ENCODE measurements at places on chromosomes 7 and 10.
A peak's percentile ranks its signal among the peaks of the same experiment; 100 is the strongest.

DNA sequence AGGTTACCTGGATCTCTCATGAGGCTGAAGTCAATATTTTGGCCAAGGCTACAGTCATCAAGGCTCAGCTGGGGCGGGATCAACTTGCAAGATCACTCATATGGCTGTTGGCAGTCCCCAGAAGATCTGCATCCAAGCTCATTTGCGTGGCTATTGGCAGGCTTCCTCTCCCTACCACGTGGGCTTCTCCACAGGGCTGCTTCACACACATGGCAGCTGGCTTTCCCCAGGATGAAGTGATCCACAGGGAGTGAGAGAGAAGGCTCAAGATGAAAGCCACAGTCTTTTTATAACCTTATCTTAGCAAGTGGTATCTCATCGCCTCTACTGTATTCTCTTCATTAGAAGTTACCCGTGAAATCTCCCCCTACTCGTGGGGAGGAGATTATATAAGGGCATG is 167.4 kb downstream of the TMEM26 start:
- DNase-seq: no peak

DNA sequence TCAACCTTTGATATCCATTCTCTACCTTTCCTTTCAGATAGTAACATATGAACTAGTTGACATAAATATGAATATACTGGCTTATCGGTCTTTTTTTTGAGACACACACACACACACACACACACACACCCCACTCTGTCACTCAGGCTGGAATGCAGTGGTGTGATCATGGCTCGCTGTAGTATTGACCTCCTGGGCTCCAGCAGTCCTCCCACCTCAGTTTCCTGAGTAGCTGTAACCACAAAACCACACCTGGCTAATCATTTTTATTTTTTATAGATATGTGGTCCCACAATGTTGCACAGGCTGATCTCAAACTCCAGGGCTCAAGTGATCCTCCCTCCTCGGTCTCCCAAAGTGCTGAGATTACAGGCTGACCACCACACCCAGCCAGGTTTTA is 14.2 kb upstream of the NT5C3A start:
- no peak for DNase-seq

DNA sequence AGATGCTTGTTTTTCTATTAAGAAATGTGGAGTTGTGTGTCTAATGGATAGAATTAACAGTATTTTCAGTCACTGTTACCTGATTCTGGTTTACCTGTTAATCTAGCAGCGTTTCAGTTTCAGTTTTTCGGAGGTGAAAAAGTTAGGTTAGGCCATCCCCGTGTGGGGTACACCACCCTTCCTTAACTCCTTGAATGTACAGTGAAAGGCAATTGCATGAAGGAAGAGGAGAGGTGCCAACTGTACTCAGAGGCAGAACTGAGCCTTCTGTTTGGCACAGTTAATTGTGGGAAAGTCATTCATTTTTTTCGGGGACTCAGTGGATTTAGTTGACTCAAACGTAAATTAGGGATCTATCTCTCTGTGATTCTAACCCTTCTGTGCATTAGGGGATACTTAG is 35.5 kb downstream of the RPA3 start:
- no peak for DNase-seq

- DNase-seq: peak; percentile 49
These were observed 1.3 kb downstream of the STK17A start for GRCh38 chr7:43584195-43584586.

GRCh38 chr10:49642311-49642710 is 28.5 kb downstream of the CHAT start:
- DNase-seq: no peak

GRCh38 chr10:60086862-60087261 is 180.5 kb upstream of the CCDC6 start:
- no peak for DNase-seq

DNA sequence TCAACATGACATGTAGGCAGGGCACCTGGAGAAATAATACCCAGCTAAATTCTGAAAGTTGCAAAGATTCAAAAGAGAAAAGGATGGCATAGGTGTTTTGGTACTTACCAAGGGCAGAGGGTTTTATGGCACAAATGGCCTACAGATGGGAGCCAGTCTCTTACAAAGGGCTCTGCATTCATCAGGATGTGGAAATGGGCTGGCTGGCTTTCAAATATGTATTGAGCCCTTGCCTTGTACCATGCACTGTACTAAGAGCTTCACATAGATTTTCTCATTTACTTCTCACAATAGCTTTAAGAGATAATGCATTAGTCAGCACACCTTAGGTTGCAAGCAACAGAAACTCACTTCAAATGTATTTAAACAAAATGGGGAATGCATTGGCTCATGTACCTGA is 327.1 kb downstream of the BICC1 start:
- no peak for DNase-seq

- DNase-seq: no peak
These were observed 82.2 kb downstream of the FAM107B start for GRCh38 chr10:14692344-14693076.

DNA sequence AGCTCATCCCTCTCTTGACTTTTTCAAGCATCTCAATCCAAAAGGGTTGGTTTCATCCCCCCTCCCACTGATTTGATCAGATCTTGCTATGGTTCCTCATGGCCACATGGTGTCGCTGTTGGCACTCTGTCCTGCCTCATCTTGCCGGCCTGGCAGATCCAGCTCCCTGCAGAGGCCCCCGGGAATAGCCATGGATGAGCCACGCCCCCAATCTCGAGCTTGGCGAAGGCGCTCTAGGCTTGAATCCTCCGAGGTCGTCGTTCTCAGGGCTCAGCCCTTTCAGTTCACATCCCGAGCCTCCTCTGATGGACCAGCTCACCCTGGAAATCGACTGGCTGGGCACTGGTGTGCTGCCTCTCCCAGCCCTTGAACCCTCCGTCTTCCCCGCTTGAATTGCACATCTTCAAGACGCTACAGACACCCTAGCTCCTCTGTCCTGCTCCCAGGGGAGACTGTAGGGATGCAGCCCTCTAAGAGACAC is 628.7 kb downstream of the TYW1 start:
- DNase-seq: peak; percentile 84

DNA sequence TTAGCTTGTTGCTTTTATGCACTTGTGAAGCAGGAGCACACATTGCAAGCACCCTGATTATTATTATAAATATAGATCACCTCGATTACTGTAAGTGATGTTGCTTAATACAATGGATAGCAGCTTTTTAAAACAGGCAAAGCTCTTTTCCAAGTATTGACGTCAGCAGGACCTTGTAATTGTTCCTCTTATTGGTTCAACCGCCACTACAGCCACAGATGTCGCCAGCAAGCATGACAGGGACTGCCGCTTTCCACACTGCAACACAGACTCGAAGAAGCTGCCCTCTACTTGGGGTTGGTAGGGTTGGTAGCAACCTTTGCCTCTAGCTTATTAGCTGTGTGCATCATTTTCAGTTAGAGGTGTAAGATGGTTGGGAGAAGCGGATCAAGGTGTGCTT is 167.6 kb downstream of the ZNF365 start:
- no peak for DNase-seq

DNA sequence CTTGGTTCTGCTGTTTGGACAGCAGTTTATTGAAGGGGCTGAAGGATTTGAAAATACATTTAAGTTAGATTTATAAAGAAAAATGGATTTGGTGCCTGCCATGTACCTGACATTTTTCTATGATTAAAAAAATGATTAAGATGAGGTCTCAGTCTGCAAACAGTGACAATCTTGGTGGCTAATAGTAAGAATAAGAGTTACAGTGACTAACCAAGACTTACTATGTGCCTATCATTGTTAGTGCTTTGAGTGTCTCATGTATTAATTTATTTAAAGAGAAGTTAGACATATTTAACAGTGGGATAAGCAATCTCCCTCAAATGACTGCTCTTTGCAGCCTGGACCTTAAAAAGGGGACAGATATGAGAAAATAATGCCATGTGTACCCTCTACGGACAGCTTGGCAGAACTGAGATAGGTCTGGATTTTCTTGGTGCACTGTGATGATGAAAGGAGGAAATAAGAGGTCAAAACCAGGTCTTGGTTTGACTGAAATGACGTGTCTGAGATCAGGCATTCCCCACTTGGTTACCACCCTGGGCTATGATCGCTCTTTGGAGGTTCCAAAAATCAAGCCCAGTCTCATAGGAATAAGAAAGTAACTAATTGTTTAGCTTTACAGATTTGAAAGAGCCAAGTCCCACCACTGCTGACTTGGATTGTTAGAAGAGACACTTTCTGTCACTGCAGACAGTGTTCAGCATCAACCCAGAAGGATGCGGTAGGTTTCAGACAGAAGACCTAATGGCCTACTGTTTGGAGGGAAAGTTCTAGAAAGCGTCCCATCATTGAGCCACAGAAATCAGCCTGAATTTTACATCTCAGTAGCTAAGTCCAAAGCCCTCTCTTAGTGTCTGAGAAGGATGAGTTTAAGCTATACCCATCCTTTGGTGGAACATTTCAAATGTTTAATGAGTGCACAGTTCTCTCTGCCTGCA is 2.1 kb downstream of the CASP7 start:
- no peak for DNase-seq

DNA sequence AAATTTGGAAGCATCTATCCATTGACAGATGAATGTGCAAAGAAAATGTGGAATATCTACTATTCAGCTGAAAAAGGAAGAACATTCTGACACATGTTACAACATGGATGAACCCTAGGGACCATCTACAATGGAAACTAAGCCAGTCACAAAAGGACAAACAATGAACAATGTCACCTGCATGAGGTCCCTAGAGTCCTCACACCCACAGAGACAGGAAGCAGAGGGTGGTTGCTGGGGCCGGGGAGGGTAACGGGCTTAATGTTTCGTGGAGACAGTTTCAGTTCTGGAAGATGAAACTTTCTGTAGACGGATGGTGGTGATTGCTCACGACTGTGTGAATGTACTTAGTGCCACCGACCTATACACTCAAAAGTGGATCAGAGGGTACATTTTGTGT is 282.9 kb downstream of the ADARB2 start:
- DNase-seq: no peak

DNA sequence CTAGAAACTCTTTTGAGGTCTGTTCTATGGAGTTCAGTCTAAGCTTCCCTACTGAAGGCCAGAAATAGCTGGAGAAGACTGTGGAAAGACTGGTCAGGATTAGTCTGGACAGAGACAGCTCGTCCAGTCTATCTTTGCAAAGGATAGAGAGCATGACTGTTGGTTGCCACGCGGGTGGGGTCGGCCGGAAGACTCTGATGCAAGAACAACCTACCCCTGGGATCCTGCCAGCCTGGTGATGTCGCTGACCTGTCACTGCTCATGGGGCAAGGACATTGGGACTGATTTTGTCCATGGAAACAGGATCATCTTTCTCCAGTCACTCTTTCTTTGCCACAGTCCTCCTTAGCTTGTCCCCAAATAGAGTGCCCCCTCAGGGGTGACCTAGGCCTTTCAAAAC is 337.6 kb upstream of the NPSR1 start:
- no peak for DNase-seq

GRCh38 chr7:46885167-46885566 is 696.7 kb downstream of the TNS3 start:
- no peak for DNase-seq

GRCh38 chr7:54988516-54988915 is 30.3 kb upstream of the EGFR start:
- no peak for DNase-seq

- no peak for DNase-seq
These were observed 769.3 kb downstream of the MAGI2 start for GRCh38 chr7:78684201-78684600.

GRCh38 chr7:100538654-100539435 is at the start of gene AGFG2:
TSS of gene AGFG2 (plus strand) at chr7:100539203. CDS start at chr7:100539347, 144 bp downstream.
- peak; percentile 100 for DNase-seq

- no peak for DNase-seq
These were observed 184.1 kb upstream of the PRR15 start for GRCh38 chr7:29379551-29379950.

DNA sequence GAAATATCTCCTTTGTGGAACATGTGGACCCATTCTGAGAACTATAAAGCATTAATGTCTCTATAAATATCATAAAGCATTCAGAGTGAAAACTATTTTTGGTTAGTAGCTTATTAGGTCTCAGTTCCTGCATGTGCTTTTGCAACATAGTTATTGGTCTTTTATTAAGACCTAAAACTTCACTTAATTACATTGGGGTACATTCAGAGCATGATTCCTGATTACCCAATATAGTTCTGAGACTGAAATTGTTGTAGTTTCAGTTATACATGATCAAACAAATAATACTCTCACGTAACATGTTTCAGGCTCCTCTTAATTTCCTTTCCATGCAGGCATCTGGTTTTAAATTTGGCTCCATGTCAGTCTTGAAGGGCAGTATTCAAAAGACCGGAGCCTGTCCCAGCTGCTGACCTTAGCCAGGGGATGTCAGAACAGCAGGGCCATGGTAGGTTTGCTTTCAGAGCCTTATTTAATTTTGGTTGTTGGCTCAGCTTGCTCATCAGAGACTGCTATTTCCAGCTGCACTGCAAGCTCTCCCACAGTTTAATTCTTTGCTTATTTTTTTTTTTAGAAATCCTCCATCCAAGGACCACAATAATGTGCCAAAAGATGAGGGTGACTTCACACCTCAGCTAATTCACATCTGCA is 447.8 kb upstream of the FZD8 start:
- no peak for DNase-seq

GRCh38 chr7:148697256-148698006 is 1.3 kb upstream of the CUL1 start:
- DNase-seq: peak; percentile 65

- no peak for DNase-seq
These were observed 26.9 kb downstream of the RAMP3 start for GRCh38 chr7:45184326-45185027.

DNA sequence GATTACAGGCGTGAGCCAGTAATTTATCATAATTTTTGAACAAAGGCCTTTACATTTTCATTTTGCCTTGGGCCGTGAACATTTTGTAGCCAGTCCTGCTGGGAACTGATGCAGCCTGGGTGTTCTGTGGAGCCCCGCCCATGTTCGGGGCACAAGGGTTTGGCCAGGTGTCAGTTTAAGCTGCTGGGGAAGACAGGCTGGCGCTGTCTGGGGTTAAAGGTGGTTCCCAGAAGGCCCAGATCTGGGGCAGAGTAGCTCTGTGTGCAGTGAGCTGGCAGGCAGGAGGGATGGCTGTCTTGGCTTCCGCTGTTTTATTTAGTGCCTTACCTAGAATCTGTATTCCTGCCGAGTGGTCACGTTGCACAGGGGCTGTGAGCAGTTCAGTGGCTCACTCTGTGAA is 50.2 kb downstream of the DOCK1 start:
- DNase-seq: no peak

DNA sequence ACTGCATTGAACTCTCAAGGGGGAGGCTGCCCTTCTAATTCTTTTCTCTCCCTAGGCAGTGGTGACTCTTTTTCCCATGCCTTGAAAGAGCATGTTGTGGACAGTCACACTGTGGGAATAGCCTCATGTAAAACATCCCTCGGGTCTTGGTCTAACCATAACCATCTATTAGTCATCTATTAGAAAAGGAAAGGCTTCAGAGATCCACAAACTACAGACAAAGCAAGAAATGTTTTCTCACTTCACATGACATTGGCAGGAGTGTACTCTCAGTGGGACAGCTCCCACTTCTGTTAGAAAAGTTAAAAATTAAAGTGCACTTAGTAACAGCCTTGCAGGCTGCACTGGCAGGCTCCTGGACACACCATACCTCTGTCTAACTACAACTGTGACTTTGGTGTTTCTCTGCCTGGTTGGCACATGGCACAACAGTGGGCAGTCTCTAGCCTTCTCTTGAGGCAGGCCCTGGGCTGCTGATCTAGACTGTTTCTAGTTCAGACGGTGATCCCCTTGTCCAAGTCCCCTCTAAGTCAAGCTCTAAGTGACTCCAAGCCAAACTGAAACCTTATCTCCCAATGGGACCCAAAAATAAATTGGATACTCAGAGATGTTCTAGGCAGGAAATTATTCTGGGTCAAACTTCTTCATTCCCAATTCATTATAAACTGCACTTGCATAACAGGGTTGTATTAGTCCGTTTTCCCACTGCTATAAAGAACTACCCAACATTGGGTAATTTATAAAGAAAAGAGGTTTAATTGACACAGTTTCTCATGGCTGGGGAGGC is 57.9 kb upstream of the ITGB1 start:
- DNase-seq: peak; percentile 66
